Osteocyte (in vitro differentiated cells): ENCODE measurements at places on chromosomes 11 and 22.

- H3K36me3 ChIP-seq: no peaks in the 10 kb centered on the region
- H3K4me3 ChIP-seq: no peak overlapping the region
- H3K4me1 ChIP-seq: no peaks in the 10 kb centered on the region
- peaks cover 4% of the 10 kb centered on the region for H3K27me3 ChIP-seq
Measured at GRCh38 chr11:87712802-87713202, 462.4 kb downstream of the RAB38 start.

DNA sequence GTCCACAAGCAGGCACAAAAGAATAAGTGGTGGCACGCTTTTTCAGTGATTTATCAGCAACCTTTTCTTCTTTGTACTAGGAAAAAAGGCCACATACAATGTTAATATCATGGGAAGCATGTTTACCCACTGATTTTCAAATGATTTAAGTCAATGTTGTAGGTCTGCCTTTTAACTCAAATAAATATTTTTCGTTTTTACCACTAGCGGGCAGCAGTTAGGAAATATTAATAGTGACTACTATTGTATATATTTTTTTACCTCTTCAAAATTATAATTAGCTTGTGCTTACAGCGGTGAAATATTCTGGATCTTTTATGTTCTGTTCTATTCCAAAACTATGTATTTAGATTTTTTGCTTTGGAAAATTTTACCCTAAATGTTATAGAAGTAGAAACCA lies 6.4 kb upstream of the SLC17A6 start:
- no peak overlapping the region for H3K27ac ChIP-seq
- H3K4me1 ChIP-seq: no peaks in the 10 kb centered on the region
- no peak for DNase-seq

DNA sequence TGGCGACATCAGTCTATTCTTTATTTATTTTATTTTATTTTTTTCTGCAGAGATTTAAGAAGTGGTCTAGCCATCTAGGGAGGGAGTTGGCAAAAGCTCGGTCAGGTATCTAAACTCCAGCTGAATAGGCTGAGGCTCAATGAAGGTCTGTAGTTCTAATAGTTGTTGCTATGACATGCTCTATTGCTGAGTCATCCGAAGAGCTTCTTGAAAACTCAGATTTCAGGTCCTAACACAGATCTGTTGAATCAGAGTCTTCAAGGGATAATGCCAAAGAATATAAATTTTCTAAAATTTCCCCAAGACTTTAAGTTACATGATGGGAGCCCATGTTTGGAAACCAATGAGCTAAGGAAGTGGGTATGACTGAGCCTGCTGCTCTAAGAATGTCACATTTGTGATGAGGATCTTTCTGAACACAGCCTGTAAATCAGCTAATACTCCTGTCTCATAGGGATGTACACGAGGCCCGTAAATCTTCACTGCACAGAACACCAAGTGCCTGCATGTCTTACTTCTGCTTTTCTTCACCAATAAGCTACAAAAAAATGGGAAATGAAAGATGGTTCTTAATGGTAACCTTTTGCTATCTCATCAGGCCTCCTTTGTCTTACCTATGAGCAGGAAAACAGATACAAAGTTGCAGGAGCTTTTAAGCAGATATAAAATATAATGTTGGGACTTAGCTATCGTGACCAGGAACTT lies 901.4 kb upstream of the API5 start:
- H3K27me3 ChIP-seq: no peaks in the 10 kb centered on the region
- H3K4me3 ChIP-seq: no peak overlapping the region
- no peaks in the 10 kb centered on the region for H3K4me1 ChIP-seq
- H3K27ac ChIP-seq: no peak overlapping the region
- DNase-seq: no peak
- H3K36me3 ChIP-seq: no peaks in the 10 kb centered on the region

DNA sequence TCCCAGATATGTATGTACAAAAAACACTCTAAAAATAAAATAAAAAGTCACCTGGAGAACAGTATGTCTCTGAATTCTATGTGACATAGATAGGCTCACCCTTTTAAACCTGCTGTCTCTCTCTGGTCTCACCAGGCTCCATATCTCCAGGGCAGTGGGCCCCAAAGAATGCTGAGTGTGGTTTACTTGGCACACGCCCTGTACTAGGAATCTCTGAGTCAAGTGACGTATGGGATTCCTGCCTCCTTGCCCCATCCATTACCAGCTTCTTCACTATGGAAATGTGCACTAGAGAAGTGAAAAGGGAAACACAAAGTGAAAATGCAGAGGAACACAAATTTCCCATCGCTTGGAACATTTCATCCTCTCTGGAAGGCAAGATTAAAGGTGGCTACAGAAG lies 722.2 kb upstream of the TENM4 start:
- no peak for DNase-seq
- H3K27me3 ChIP-seq: peaks cover 3% of the 10 kb centered on the region
- no peak overlapping the region for H3K27ac ChIP-seq
- no peaks in the 10 kb centered on the region for H3K4me1 ChIP-seq
- no peaks in the 10 kb centered on the region for H3K36me3 ChIP-seq

DNA sequence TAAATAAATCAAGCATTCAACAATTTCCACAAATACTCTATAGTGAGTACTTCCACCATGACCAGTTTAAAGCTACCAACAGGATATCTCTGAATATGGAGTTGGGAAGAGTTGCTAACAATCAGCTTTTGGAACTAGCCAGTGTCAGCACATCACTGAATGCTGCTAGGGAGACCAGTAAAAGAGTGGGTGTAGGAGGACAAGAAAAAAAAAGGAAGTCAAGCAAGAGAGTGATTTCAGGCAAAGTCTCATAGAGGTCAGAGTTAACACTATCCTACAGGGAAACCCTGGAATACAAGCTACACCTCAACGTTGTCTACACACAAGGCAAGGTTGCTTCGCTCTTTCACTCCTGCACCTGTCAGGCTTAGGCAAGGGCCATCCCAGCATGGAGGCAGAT lies 24.2 kb downstream of the EIF3F start:
- H3K27me3 ChIP-seq: peaks cover 34% of the 10 kb centered on the region
- H3K36me3 ChIP-seq: no peaks in the 10 kb centered on the region
- H3K4me1 ChIP-seq: no peaks in the 10 kb centered on the region
- H3K27ac ChIP-seq: no peak overlapping the region

DNA sequence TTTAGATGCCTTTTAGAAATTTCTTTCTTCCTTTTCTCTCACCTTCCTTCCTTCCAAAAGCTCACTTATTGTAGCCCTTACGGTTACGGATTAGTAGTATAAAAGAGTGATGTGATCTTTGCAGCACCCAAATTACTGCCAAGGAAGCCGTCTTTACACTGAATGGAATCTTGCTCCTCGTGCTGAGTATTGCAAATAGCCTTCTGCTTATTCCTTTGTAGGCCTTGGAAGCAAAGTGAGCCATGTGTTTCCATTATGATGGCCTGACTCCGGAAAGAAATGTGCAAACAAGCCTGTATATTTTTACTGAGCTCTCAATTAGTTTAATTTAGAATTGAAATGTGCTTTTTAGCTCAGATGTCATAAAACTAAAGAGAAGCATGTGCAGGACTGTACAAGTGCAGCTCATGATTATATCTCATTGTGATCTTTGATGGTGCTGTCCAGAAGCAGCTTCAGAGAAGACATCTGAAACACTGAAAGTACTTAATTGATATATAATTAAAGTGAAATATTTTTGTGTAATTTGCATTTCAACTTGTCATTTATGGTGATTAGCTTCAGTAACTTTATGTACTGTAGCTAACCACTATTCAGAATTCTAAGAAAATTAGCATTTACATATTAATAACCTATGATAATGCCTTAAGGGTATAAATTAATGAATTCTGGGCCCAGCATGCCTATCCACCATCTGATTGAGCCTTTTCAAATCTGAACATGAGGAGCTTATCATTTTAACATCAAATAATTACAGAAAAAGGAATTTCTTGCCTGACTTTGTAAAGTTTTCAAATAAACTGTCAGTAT lies 129.3 kb downstream of the GRIA4 start:
- no peaks in the 10 kb centered on the region for H3K36me3 ChIP-seq
- no peak for DNase-seq
- H3K27me3 ChIP-seq: no peaks in the 10 kb centered on the region
- no peak overlapping the region for H3K4me3 ChIP-seq
